ENCODE measurements at places on chromosomes 3 and 15. TPM values are rescaled to one million over a fixed set of nuclear protein-coding genes. Genes with fewer than 3 reads are reported as not detected.

Gene STARD5
- total RNA-seq = 1.2 TPM

Gene EPHB3
- 0.37 TPM for total RNA-seq

Gene CHRM5
- total RNA-seq = not detected

Gene GLCE
- total RNA-seq = 43.3 TPM

Gene PROK2
- total RNA-seq = not detected

Gene PLCH1
- total RNA-seq = 0.35 TPM

Gene ISLR2
- not detected for total RNA-seq

Gene ZDHHC23
- 3.9 TPM for total RNA-seq

Gene COL7A1
- 2.0 TPM for total RNA-seq

Gene SI
- total RNA-seq = not detected

Gene MUC4
- not detected for total RNA-seq

Gene KPNA1
- 34.8 TPM for total RNA-seq

Gene SMAD6
- 3.2 TPM for total RNA-seq

Gene GOLGA8J
- total RNA-seq = 0.16 TPM

Gene EDC3
- total RNA-seq = 6.8 TPM

Gene CKMT1B
- total RNA-seq = 55.2 TPM

Gene KNG1
- total RNA-seq = not detected

Gene SPG21
- total RNA-seq = 64.9 TPM

Gene IQCF5
- not detected for total RNA-seq

Gene SPINK8
- not detected for total RNA-seq

Gene LRRIQ4
- not detected for total RNA-seq

Gene MUC20
- total RNA-seq = not detected

Gene GOLGA8F
- total RNA-seq = not detected

Gene LEKR1
- not detected for total RNA-seq

Gene COLQ
- total RNA-seq = not detected

Gene ZBBX
- total RNA-seq = not detected

Gene PHLDB2
- total RNA-seq = 36.2 TPM

Gene CLRN1
- total RNA-seq = not detected

Gene PIGB
- 24.3 TPM for total RNA-seq

Gene CPLX3
- not detected for total RNA-seq

Gene PPP1R14D
- not detected for total RNA-seq

Gene MESP1
- total RNA-seq = 0.74 TPM

Gene TMEM40
- not detected for total RNA-seq

Gene CHRNA5
- 12.6 TPM for total RNA-seq

Gene WDR72
- 2.3 TPM for total RNA-seq

Gene OIP5
- 12.8 TPM for total RNA-seq

Gene CFAP100
- not detected for total RNA-seq

Gene WDR93
- not detected for total RNA-seq

Gene FNDC3B
- total RNA-seq = 34.4 TPM

Gene RTP4
- total RNA-seq = 10.8 TPM

Gene SLC9A9
- 0.45 TPM for total RNA-seq

Gene GOLGA8R
- 0.08 TPM for total RNA-seq

Gene NCKIPSD
- 16.6 TPM for total RNA-seq

Gene CP
- 0.53 TPM for total RNA-seq

Gene SUSD5
- total RNA-seq = 3.0 TPM

Gene SST
- total RNA-seq = not detected

Gene OXTR
- 0.61 TPM for total RNA-seq

Gene GOLGA8A
- 16.3 TPM for total RNA-seq
